ENCODE measurements at places on chromosomes 4 and X. TPM values are rescaled to one million over a fixed set of nuclear protein-coding genes. Genes with fewer than 3 reads are reported as not detected.

F8A2 gene
- total RNA-seq = not detected

WNK3 gene
- 0.33 TPM for total RNA-seq

CXCL10 gene
- 117 TPM for total RNA-seq

FGG gene
- total RNA-seq = not detected

KDR gene
- total RNA-seq = not detected

GRCh38 chrX:151722241-151722846 lies 6.5 kb downstream of the FATE1 start:
- no peak overlapping the region for H3K27ac ChIP-seq
- H3K4me1 ChIP-seq = no peaks in the 10 kb centered on the region
- DNase-seq = no peak
- H3K36me3 ChIP-seq = no peaks in the 10 kb centered on the region
- no peak overlapping the region for H3K4me3 ChIP-seq
- no peaks in the 10 kb centered on the region for H3K27me3 ChIP-seq

- peaks cover 5% of the 10 kb centered on the region for H3K36me3 ChIP-seq
- peaks cover 20% of the 10 kb centered on the region for H3K27me3 ChIP-seq
- H3K4me3 ChIP-seq = no peak overlapping the region
- no peak overlapping the region for H3K27ac ChIP-seq
These were observed 11.4 kb downstream of the SHROOM2 start for GRCh38 chrX:9797384-9798360.

DNA sequence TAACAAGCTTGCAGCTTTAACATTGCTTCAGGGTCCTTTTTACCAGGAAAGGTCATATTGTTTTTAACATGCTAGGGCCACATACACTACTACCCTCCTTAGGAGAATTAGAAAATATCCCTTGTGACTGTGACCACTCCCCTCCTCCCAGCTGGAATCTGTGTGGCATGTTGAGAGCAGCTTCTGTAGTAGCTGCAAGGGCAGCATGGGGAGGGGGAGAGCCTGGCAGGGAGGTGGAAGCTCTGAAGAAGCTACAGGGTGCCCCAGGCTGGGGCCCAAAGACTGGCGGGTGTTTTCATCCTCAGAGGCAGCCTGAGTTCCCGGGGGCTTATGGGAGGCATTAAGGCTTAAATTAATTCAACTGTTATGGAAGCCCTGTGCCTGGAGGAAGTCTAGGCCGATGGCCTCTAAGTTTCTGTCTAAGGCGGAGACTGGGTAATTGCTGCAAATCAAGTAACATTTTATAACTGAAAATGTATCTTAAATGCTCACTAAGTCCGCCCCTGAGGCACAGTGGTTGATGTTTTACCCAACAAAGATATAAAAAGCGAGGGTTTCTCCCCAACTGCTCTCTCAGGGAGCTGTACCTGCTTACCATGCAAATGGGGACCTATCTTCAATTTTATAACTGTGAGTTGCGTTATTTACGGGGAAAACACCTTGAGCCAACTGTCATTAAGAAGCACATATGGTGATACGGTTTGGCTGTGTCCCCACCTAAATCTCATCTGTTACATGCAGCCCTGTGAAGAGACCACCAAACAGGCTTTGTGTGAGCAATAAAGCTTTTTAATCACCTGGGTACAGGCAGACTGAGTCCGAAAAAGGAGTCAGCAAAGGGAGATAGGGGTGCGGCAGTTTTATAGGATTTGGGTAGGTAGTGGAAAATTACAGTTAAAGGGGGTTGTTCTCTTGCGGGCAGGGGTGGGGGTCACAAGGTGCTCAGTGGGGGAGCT lies 37.4 kb upstream of the STS start:
- no peak for DNase-seq
- peak overlapping the region; percentile 92 for H3K27ac ChIP-seq
- H3K27me3 ChIP-seq = no peaks in the 10 kb centered on the region
- peaks cover 39% of the 10 kb centered on the region for H3K4me1 ChIP-seq
- no peaks in the 10 kb centered on the region for H3K36me3 ChIP-seq

DNA sequence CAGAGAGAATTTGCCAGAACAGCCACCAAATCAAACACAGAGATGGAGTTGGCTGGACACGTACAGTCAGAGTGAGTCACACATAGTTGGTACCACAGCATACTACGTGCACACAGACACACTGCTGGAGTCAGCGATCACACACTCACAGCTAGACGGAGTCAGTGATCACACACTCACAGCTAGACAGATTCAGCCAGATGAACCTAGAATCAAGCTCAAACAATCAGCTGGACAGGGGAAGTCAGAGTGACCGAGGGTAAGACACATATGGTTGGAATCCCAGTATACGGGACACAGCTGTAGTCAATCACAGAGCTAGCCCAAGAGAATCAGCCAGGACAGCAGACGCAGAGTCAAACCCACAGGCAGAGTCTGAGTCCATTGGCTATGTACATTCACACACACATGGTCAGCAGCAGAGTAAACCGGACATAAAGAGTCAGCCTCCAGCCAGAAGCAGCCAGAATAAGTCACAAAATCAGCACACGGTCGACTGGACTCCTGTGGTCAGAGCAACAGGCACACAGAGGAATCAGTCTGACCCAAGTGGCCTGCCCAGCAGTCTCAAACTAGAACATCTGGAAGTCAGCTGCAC lies 4.6 kb downstream of the SLC38A5 start:
- peaks cover 8% of the 10 kb centered on the region for H3K36me3 ChIP-seq
- H3K27ac ChIP-seq = no peak overlapping the region
- H3K27me3 ChIP-seq = no peaks in the 10 kb centered on the region
- H3K4me3 ChIP-seq = peak overlapping the region; percentile 13

DNA sequence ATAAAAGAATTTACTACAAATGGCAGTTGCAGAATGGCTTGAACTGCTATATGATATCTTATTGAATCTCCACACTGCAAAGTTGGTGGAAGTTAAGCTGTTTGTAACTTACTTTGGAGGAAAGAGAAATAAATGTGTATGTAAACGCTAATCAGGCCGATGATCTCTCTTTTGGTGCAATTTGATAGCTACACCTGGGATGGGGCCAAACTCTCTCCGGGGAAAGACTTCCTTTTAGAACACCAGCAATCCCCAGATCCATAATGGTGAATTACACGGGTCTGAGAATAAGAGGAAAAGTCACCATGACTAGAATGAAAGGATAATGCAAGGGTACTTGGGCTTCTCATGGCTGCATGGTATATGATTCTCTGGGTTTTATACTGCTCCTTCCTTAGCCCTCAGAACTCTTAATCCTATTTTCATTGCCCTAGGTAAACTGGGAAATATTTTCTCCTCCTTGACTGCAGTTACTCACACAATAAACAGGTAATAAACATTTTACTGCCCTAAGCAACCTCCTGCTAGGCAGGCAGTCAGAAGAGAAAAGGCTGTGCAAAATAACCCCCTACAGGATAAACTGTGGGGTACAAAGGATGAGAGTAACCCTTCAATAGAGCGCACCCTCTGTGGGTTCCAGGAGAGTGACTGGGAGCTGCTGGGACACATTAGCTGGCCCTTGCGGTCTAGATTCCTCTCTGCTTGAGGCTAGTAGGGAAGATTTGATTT lies 109.3 kb downstream of the MGST2 start:
- no peaks in the 10 kb centered on the region for H3K36me3 ChIP-seq
- peaks cover 3% of the 10 kb centered on the region for H3K27me3 ChIP-seq
- H3K27ac ChIP-seq = no peak overlapping the region
- no peaks in the 10 kb centered on the region for H3K4me1 ChIP-seq

GRCh38 chr4:61425315-61425714 lies 225.2 kb downstream of the ADGRL3 start:
- H3K4me3 ChIP-seq = no peak overlapping the region
- no peak overlapping the region for H3K27ac ChIP-seq
- DNase-seq = no peak
- H3K36me3 ChIP-seq = peaks cover 6% of the 10 kb centered on the region
- H3K27me3 ChIP-seq = no peaks in the 10 kb centered on the region
- no peaks in the 10 kb centered on the region for H3K4me1 ChIP-seq

DNA sequence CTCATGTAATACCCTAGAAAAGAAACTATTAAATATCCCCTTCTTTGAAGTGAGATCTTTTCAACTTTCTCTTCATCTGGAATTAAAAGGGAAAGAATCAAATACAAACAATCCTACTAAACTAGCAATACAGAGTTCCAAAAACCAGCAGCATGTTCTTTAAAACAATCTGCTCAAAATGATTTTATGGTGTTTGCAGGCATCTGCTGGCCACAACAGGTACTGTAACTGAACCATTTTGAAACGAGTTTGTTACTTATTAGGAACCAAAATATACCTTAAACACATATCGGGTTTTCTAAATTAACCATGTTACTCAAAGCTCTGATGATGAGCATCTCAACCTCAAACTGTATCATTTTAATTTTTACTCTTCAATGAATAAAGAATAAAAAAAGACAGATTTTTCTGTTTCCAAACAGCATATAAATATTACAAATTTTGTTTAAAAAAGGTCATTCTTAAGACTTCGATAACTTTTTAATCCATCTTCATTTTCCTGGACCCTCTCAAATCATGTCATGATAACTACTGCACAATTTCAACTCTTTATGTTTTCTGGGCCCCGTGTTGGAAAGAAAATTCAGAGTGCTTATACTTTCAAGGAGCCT lies 56.5 kb downstream of the ARAP2 start:
- no peak for DNase-seq
- no peaks in the 10 kb centered on the region for H3K27me3 ChIP-seq
- H3K4me3 ChIP-seq = peak overlapping the region; percentile 23
- H3K4me1 ChIP-seq = peaks cover 41% of the 10 kb centered on the region
- peak overlapping the region; percentile 81 for H3K27ac ChIP-seq

- no peak overlapping the region for H3K27ac ChIP-seq
- no peaks in the 10 kb centered on the region for H3K27me3 ChIP-seq
- no peak for DNase-seq
- H3K4me3 ChIP-seq = no peak overlapping the region
These were observed 38.5 kb upstream of the STPG2 start for GRCh38 chr4:98181809-98182208.

GRCh38 chrX:49291615-49292337 lies 11.7 kb upstream of the GAGE10 start:
- peak; percentile 75 for DNase-seq
- H3K36me3 ChIP-seq = no peaks in the 10 kb centered on the region
- no peak overlapping the region for H3K4me3 ChIP-seq
- peaks cover 7% of the 10 kb centered on the region for H3K27me3 ChIP-seq
- H3K27ac ChIP-seq = no peak overlapping the region
- peaks cover 10% of the 10 kb centered on the region for H3K4me1 ChIP-seq

- peaks cover 7% of the 10 kb centered on the region for H3K4me1 ChIP-seq
- H3K4me3 ChIP-seq = no peak overlapping the region
- peaks cover 3% of the 10 kb centered on the region for H3K27me3 ChIP-seq
- H3K36me3 ChIP-seq = no peaks in the 10 kb centered on the region
- H3K27ac ChIP-seq = no peak overlapping the region
These were observed 32.9 kb upstream of the SPRY1 start for GRCh38 chr4:123363729-123364128.

- no peaks in the 10 kb centered on the region for H3K4me1 ChIP-seq
- DNase-seq = no peak
- peaks cover 54% of the 10 kb centered on the region for H3K36me3 ChIP-seq
- H3K27ac ChIP-seq = no peak overlapping the region
- no peaks in the 10 kb centered on the region for H3K27me3 ChIP-seq
- H3K4me3 ChIP-seq = no peak overlapping the region
These were observed 37.4 kb downstream of the ZNF718 start for GRCh38 chr4:161496-162284.

GRCh38 chr4:15479089-15479912 lies 9.6 kb downstream of the CC2D2A start:
- H3K4me1 ChIP-seq = no peaks in the 10 kb centered on the region
- peaks cover 6% of the 10 kb centered on the region for H3K36me3 ChIP-seq
- H3K27me3 ChIP-seq = peaks cover 3% of the 10 kb centered on the region
- no peak for DNase-seq
- no peak overlapping the region for H3K4me3 ChIP-seq

DNA sequence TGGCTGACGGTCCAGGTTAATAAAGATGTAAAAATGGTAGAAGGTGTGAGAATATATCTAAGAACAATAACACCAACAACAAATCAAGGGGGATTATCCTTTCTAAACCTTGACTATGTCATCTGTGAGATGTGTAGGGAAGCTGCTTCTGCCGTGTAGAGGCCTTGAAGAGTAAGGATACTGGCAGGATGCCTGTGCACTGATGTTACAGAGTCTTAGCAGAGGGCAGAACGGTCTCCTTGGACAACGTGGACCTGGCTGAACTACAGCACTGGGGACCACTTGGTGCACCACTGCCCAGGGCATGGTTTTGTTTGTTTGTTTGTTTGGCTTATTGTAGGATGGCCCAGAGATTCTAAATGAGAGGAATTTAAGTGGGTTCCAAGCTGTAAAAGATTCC lies 33.5 kb downstream of the GPAT3 start:
- H3K36me3 ChIP-seq = no peaks in the 10 kb centered on the region
- H3K4me1 ChIP-seq = no peaks in the 10 kb centered on the region
- H3K4me3 ChIP-seq = no peak overlapping the region
- no peak overlapping the region for H3K27ac ChIP-seq

- H3K4me3 ChIP-seq = no peak overlapping the region
- H3K4me1 ChIP-seq = no peaks in the 10 kb centered on the region
- DNase-seq = no peak
- H3K27me3 ChIP-seq = no peaks in the 10 kb centered on the region
- H3K27ac ChIP-seq = no peak overlapping the region
- peaks cover 5% of the 10 kb centered on the region for H3K36me3 ChIP-seq
These were observed 2595.9 kb downstream of the PCDH7 start for GRCh38 chr4:33316033-33316432.

DNA sequence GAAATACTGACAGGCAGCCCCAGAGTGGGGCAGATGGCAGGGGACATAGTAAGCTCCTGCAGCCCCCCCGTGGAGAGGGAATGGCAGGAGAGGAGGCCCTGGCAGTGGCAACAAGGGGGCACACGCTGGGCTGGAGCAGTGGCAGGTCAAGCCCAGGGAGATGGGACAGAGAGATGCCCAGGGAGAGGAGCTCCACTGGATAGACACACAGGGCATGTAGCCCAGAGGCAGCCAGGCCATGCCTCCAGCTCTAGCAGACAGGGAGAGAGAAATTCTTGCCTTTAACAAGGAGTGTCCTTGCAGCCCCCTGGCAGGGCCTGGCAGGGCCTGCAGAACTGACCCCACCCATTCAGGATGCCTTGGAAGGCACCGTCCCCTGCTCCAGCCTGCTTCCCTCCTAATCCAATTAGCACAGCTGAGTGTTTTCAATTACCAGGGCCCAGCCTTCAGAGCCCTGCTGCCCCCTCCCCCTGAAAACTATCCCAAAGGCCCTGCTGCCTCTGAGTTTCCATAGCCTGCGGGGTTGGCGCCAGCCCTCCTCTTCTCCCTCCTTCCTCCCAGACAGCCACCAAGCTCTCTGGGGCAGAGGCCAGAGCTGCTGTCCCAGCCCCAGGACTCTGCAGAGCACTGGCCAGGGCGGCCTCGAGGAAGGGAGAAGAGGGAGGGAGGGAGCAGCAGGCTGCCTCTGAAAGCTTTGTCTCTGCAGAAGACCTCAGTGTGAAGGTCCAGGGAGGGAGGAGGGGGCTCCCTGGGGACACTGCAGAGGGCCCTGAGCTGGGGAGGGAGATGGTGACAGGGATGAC lies 12.5 kb downstream of the L1CAM start:
- peaks cover 6% of the 10 kb centered on the region for H3K27me3 ChIP-seq
- no peak for DNase-seq
- peaks cover 16% of the 10 kb centered on the region for H3K4me1 ChIP-seq
- no peak overlapping the region for H3K27ac ChIP-seq
- no peaks in the 10 kb centered on the region for H3K36me3 ChIP-seq
- H3K4me3 ChIP-seq = no peak overlapping the region
